ENCODE measurements at places on chromosomes 4 and X.

- DNase-seq = no peak
Observed at GRCh38 chrX:148495176-148495575, 5.2 kb upstream of the AFF2 start.

- DNase-seq = no peak
Observed at GRCh38 chrX:36348509-36348908, 429.0 kb downstream of the CFAP47 start.

GRCh38 chr4:186201535-186202230 lies 10.3 kb downstream of the CYP4V2 start:
- DNase-seq = no peak

GRCh38 chrX:115189646-115190635 lies 731 bp downstream of the RBMXL3 start:
- DNase-seq = no peak

DNA sequence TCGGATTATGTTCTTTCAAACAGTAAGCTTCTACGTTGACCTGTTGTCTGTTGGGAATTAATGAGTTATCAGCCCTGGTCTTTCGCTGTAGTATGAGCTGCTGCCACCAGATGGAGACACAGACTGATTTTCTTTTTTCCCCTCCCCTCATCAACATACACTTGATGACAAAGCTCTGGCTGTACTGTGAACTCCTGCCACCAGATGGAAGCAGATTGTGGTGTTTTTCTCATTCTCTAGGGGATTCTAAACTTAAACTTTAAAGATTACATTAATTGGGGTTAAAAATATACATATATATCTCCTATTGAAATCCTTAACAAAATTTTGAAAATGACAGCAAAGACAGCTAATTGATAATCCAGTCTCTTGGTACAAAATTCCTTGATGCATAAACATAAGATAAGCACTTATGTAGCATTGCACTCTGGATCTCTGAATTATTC lies 44.8 kb downstream of the SMS start:
- DNase-seq = peak; percentile 20

- no peak for DNase-seq
Observed at GRCh38 chr4:164876700-164877324, at the start of gene APELA. Gene APELA, plus strand, starts transcription at chr4:164877178. Its CDS starts 154 bp downstream, at chr4:164877332.

DNA sequence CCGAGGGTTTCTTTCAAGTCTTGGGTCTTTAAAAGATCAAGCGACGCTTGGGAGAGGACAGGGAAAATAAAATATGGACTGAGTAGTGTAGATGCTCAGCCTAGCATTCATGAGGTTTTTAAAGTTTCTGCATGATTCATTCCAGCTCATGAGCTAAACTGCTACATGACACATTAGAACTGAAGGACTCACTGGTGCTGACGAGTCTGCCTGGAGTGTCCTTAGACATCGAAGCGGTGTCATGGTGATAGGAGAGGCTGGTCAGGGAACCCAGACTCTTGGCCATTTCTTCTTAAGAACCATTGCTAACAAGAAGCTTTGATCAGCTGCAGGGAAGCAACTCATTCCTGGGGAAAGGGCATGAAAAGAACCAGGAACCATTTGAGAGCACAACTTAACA lies 158.6 kb downstream of the TRIML1 start:
- no peak for DNase-seq

DNA sequence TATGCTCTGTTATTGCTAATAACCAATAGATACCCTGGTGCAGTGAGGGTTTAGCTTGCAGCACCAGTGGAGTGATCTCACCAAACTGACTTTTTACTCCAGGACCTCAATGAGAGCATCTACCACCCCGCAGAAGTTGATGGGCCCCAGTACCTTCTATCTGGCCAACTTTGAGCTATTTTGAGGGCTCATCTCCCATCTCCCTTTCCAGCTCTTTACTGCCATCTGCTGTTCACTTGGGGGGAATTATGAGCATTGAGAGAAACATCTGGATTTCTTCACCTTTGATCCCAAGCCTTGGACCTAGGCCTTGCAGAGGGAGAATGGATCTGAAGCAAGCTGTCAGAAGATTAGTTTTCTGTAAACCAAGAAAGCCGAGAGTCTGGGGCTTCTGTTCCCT lies 143.6 kb downstream of the TMEM164 start:
- DNase-seq = no peak

- no peak for DNase-seq
Observed at GRCh38 chr4:178696515-178696914, 1254.3 kb upstream of the AGA start.

- DNase-seq = no peak
Observed at GRCh38 chrX:79268788-79269187, 98.3 kb downstream of the ITM2A start.

DNA sequence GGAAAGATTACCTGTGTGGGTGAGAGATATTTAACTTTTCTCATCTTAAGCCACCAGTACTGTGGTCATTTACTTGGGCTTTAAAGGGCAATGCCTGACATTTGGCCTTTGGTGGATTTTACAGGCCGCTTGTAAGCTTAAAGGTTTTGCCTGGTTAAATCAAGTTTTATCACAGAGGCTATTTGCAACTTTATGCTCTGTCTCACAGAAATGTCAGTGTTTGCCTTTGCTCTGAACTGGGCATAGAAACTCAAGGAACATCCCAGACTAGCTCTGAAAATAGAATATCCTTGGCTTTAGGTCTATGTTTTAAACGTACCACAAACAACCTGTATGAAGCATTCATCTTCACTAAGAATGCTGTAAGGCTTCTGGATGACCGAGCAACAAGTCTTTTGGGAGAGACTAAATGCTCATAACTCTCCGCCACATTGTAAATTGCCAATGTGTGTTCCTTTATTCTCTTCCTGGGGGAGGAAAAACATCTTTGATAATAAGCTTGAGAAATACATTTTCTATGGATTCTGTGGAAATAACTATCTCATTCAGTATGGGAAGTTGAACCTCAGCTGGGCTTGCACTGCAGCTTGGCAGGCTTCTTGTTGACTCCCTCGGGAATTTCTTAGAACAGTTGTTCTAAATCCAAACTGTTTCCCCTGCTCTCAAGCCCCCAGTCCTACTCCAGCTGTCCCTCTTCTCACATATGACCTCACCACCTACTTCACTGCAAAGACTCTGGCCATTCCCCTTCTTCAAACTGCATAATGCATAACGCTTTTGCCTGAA lies 105.8 kb upstream of the WDR44 start:
- DNase-seq = no peak

DNA sequence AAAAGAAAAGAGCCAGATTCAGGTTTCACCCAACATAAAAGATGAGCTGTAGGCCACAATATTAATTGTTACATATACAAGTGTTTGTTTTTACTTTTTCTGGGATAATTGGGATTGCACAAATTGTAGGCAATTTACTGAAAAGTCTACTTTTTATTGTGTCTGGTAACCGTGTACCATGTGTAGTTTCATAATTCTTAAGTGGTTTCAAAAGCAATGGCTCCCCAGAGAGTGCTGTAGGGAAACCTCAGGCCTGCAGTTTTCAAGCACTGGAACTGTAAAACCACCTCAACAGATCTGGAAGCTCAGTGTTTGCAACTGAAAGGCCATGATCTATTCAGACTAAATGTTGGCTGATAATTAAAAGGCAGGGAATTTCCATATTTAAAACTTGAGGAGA lies 53.9 kb upstream of the MMAA start:
- no peak for DNase-seq

DNA sequence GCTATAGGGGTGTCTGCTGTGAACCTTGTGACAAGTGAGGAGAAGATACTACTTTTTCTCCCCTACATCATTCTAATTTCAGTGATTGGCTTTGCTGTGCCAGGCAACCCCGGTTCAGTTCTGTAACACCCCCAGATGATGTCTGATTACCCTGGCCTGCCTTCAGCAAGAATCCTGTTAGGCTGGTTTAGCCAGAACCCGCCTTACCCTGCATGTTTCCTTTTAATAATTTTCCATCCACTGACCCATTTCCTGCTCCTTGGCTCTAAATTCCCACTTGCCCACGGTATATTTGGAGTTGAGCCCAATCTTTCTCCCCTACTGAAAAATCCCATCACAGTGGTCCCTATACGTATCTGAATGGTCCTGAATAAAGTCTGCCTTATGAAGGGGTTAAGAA lies 46.5 kb upstream of the HPSE start:
- no peak for DNase-seq

- no peak for DNase-seq
Observed at GRCh38 chr4:34373456-34373855, 1870.9 kb downstream of the ARAP2 start.

DNA sequence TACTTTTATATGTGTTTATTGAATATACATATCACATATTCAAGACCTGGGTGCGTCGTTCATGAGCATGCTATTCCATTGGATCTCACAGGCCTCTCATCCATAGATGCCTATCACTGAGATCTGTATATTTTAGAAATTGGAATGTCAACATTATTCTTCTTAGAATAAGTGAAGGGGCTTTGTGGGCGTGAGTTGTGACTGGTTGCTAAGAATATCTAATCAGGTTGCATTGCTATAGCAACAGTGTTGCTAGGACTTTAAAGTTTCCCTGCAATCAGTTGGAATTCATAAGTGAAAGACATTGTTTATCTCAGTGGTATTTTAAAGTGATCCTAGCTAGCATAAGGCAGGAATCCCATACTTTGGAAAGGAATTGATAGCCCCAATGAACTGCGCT lies 36.7 kb upstream of the ANK2 start:
- no peak for DNase-seq

DNA sequence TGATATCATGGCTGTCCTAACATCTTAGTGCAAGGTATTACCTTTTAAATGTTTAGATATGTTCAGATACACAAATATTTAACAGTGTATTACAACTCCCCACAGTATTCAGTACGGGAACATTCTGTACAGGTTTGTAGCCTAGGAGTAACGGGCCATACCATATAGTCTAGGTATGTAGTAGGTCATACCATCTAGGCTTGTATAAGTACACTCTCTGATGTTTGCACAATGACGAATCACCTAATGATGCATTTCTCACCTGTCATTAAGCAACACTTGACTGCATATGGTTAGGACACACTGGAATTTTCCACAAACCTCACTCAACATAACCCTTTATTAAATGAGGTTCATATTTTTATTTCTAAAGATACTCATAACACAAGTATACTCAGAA lies 67.7 kb downstream of the THOC2 start:
- no peak for DNase-seq

Data from HS-27A (cell line).